ENCODE measurements at places on chromosomes 13 and 19.
A peak's percentile ranks its signal among the peaks of the same experiment; 100 is the strongest.

- DNase-seq, result no peak
Observed at GRCh38 chr13:30234619-30235162, 72.7 kb downstream of the KATNAL1 start.

DNA sequence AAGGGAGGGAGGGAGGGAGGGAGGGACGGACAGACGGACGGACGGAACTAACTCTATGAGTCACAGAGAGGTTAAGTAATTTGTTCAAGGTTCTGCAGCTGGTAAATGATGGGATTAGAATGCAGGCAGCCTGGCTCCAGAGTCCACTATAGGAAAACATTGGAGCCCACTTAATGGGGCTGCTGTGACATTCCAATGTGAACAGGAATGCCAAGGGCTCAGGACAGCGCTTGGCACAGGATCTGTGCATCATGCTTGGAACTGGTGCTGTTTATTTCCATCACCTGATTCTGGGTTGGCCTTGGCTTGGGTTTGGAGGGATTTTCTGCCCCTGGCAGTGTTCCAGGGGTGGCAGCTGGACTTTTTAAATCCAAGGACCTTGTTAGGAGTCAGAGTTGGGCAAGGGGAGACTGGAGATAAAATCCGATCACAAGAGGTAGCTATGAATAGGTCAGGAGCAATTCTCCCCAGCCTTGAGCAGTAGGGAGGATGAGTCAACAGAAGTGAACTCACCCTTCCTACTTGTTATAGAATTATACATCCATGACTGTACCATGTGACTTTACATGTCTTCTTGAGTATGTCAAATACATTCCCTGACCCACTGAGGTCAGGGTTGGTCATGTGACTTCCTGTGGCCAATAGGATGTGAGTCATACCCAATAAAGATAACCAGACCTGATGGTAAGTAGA, 7.8 kb upstream of the HIF3A start:
- peak; percentile 40 for DNase-seq

- DNase-seq, result no peak
Observed at GRCh38 chr13:44876782-44877324, 112.4 kb downstream of the NUFIP1 start.

DNA sequence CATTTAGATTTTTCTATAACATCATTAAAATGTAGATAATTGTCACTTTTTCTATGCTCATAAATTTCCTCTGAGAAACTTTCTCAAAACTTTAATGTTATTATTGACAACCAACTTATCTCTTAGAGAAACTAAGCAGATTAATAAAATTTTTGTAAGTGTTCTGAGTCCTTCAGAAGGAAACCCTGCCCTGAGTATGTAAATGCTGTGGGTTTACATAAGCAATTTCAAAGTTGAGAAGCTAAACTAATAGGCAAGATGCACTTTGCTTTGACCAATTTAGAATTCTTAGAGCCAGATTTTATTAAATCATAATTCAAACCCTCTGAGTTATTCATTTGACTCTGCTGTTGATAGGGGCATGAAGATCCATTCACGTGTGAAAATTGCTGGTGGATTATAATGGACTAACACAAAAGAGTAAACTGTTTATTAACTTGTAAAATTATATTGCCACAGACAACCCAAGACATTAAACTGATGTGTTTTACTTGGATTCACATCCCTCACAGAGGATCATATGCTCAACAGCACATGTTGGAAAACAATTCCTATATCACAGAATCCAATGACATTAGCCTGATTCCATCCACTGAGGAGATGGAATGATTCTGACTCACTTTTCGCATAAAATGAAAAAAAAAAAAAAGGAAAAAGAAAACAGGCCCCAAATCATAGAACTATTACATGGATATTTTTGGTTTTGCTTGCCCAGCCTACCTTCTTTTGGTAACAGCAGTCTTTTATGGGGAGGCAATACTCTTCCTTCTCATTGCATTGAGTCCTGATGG, 453.7 kb upstream of the HTR2A start:
- no peak for DNase-seq

DNA sequence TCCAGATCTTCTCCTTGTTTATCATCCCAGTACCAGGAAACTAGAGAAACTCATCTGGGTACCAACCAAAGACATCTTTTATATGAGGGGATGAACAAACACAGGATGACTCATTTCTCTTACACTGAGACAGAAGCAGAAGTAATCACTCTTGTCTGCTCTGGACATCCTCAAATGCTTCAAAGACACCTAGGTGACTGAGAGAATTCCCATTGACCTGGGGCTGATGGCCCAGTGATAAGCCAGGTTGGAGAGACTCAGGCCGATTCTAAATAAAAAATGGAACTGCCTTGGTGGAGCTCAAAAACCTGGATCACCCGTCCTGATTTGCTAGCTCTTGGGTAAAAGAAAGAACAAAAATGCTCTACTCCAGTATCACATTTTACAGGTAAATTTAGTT, 182.2 kb downstream of the ZNF486 start:
- no peak for DNase-seq

DNA sequence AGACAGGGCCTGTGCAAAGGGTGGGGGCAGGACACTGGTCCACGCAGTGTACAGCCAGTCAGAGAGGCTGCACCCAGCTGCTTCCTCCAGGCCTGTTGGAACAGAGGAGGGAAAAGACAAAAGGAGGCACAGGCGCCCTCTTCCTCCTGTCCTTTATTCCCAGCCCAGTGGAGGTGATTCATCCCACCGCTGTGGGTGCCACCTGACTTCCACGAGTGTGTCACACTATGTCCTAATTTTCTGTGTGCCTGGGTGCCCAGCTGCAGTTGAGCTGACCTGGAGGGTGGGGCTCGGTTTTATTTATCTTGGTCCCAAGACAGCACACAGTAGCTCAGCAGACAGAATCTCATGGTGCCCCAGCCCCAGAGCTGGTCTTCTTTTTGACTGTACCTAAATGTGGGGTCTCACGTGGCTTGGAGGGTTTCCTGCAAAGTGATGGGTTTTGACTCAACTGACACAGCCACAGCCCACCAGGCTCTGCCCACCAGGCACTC, 9.0 kb downstream of the EPS15L1 start:
- DNase-seq, result peak; percentile 32

DNA sequence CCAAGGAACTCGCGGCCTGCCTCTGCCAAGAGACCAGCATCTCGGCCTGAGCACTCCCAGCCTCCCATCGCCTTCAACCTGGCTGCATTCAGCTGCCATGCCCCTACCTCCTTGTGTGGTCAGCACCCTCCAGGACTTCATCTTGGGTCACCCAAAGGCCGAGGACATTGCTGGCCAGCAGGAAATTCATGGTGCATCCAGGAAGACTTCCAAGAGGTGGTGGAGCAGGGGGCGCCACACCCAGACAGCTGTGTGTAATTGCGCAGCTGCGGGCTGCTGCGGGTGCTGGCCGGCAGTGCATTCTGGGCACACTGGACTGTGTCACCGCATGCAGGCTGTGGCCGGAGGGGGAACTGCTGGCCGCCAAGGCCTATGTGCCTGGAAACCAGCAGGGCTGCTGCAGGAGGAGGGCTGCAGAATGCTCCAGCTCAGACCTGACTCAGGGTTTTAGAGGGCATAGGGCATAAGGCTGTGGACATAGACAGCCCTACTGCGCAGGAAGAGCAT, 164.3 kb upstream of the TUBA3C start:
- no peak for DNase-seq

- no peak for DNase-seq
Observed at GRCh38 chr19:49596954-49597702, 6.1 kb downstream of the PRR12 start.

- no peak for DNase-seq
Observed at GRCh38 chr19:35313587-35313986, 15.4 kb upstream of the CD22 start.

DNA sequence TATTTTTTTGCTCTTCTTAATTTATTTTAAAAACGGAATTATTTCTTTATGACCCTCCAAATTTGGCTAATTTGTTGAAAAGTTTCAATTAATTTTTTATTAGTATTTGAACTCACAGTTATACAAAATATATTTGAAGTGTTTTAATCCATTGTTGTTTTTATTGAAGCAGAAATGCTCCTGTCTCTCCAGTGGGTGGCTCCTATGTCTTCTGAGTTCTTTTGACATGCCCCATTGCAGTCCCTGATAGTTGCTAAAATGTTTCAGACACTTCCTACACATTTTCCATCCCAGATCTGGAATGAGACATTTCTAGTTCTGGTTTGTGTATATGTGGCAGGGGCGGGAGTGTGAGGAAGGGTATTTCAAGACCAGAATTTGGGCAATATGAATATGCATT, 579.4 kb upstream of the PRR20A start:
- DNase-seq, result no peak

GRCh38 chr19:27674701-27675100, 1538.2 kb downstream of the UQCRFS1 start:
- no peak for DNase-seq

GRCh38 chr13:97200081-97200942, 21.8 kb upstream of the MBNL2 start:
- DNase-seq, result no peak

DNA sequence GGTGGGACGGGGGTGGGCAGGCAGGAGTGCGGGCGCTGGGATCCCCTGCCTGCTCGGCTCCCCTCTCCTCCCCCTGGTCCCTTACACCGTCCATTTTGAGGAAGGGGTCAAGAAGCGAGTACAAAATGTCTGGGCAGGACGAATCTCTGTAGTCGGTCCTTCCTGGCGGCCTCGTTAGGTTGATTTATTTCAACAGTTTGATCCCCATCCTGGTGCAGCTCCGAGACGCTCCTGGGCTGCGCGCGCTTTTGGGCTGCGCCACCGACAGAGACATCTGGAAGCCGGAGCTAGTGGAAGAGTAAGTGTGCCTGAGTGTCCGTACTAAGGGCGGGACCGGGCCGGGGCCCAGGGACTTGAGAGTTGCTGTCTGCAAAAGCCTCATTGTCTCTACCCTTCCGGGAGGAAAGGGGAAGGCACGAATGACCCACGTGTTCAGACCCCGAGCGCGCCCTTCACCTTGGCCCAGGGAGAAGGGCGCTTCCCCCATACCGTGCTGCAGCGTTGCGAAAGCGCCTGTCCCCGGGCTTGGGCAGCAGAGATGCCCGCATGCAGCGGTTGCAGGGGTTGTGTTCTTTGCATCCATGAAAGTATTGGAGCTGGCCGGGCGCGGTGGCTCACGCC, 1.8 kb downstream of the ZNF114 start:
- peak; percentile 41 for DNase-seq

DNA sequence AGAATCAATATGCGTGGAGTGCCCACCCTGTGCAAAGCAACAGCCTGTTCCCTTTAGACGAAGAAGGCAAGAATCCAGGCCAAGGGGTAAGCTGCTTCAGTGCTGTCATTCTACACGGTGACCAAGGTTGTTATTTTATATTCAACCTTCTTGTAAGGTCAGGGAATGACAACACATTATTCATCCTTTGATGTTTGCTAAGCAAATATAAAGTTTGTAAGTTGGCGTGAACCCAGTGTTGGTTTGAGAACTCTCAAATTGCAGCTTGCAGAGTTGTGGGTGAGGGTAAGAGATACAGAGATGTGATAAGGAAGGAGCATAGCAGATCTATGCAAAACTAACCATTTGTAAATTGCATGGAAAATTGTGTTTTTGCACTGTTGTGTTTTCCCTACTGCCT, 436.7 kb downstream of the FGF9 start:
- no peak for DNase-seq

- peak; percentile 67 for DNase-seq
Observed at GRCh38 chr19:46954993-46955812, 64.4 kb upstream of the NPAS1 start.

- DNase-seq, result no peak
Observed at GRCh38 chr13:52085421-52085820, 43.5 kb downstream of the NEK5 start.

GRCh38 chr13:61247149-61247936, 168.3 kb downstream of the PCDH20 start:
- no peak for DNase-seq

GRCh38 chr13:102774591-102775520, 1.3 kb upstream of the TEX30 start:
- DNase-seq, result no peak

GRCh38 chr13:46801858-46802257, 4.9 kb upstream of the ESD start:
- no peak for DNase-seq

DNA sequence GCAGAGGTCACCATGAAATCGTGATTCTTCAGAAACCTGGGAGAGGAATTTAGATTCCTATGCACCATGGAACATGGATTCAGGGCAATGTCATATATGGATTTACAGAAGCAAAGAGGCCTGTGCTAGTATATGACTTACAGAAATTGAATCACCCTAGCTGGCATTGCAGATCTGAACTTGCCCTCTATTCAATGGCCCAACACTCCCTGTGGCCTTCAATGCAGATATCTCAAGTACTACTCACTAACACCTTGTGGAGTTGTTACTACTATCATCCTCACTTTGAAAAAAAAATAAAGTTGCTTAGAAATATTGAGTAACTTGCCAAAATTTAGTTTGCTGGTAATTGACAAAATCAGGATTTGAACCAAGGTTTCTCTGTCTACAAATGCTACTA, 305.4 kb upstream of the SLITRK1 start:
- no peak for DNase-seq

GRCh38 chr13:94459116-94459515, 20.4 kb downstream of the DCT start:
- DNase-seq, result no peak

DNA sequence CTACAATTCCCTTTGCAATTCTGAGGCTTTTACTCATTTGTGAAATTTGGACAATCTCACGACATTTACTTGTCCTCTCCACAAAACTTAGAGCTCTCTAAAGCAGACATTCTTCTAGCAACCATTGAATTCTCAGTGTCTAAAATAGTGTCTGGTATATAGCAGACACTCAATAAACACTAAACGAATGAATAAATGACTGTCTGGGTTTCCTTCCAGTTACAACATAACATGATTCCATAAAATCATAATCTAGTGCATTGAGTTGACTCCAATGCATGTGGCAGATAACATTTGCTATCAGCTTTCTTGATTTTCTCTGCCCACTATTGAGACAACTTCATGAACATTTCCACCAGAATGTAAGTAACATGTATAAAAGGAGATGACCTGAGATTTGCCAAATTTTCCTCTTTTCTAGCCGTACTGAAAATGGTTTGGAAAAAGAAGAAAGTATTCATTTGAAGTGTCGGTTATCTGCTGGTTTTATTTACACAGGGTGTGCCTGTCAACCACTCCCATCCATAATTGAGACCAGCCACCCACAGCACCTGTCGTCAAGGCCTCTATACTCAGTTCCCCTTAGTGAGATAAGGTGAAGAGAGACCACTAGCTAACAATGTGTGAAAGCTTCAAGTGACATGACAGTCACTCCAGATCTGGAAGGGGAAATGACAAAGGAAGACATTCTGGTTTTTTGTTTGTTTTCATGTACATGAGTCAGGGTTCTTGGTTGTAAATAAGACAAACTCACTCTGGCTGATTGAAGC, 4.8 kb upstream of the SERP2 start:
- no peak for DNase-seq

- DNase-seq, result peak; percentile 86
Observed at GRCh38 chr19:47707135-47707925, 5.9 kb upstream of the EHD2 start.

GRCh38 chr13:73272831-73273230, 214.0 kb downstream of the KLF5 start:
- DNase-seq, result no peak

DNA sequence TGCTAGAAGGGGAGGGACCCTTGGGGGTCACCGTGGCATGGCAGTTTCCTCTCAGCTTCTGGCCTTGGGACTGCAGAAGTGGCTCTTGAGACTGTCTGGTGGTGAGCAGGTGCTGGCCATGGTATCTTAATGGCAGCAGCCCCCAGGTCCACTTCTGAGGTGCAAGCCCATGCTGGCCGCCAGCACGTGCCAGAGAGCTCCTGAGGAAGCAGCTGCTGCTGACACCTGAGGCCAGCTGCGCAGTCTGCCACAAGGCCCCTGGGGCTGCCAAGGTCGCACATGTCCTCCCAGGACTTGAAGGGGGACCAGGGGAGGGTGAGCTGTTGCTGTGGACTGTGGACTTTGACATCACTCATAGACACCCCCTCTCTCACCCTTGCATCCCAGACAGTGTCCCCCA, 48.0 kb downstream of the NFIX start:
- DNase-seq, result no peak
